ENCODE measurements at places on chromosomes 2 and 18.

DNA sequence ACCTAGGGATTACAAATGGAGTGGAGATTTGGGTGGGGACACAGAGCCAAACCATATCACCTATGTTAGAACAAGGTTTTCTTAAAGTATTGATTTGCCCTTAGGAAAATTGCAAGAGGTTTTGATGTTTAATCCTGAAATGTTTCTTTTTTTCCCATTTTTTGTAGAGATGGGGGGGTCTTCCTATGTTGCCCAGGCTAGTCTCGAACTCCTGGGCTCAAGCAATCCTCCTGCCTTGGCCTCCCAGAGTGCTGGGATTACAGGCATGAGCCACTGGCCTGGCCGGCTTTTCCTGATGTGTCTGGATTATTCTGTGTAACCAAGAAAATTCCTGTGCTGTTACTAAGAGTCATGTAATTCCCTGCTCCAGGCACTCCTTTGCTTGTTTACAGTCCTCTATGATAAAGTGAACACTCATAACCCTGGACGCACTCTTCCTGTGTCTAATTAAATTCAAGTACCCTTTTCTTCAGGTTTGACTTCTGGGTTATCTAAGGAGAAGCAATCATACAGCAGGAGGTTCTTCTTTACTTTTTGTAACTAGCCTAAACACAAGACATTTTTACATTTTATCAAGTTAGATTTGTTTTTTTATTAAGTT, 15.0 kb upstream of the CTDP1 start:
- DNase-seq, result no peak

DNA sequence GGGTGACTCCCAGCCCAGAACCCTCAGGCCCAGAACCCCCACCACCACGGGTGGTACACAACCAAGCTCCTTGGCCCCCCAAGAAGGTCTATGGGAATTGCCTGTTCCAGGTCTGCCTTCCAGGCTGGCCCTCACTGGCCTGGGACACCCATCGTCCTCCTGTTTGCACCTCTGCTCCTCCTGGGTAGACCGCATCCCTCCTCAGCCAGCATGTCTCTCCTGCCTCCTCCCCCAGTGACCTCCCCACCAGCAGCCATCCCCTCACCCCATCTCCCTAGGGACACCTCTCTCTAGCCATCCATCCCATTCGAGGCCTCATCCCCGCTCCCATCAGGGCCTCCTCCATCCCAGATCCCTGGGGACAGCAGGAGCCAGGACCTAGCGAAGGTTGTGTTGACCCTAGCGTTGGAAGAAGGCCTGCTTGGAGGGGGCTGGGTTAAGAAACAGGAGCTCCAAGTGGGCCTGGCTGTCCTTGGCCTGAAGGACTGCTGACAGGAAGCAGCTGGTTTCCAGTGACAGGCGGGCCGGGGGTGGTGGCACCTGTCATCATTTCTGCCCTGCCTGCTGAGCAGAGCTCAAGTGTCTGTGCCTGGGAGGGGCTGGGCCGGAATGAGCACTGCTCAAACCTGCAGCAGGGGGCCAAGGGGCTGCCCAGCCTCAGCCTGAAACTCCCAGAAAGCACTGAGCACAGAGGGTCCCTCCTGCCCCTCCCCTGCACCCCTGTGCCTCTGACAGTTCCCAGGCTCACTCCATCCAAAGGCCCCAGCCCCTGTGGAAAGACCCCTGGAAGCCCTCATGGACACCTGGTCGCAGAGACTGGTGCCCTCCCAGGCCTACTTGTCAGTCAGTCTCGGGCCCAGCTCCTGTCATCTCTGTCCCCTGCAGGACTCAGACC, 96.0 kb upstream of the OTOS start:
- DNase-seq, result no peak

GRCh38 chr2:129587426-129588064, 391.9 kb upstream of the RAB6C start:
- no peak for DNase-seq

DNA sequence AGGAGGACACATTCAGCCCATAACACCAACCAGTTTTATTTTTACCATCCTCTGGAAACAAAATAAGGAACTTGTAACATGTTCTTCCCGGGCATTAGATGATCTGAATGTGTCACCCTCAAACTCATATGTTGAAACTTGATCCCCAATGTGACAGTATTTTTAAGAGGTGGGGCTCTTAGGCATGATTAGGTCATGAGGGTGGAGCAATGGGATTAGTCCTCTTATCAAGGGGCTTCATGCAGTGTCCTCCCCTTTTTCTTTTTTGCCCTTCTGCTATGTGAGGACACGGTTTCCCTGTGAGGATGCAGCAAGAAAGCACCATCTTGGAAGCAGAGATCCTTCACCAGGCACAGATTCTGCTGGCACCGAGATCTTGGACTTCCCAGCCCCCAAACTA, 401.5 kb upstream of the TRIB2 start:
- no peak for DNase-seq

GRCh38 chr2:101710471-101711318, 13.2 kb downstream of the MAP4K4 start:
- DNase-seq, result no peak

DNA sequence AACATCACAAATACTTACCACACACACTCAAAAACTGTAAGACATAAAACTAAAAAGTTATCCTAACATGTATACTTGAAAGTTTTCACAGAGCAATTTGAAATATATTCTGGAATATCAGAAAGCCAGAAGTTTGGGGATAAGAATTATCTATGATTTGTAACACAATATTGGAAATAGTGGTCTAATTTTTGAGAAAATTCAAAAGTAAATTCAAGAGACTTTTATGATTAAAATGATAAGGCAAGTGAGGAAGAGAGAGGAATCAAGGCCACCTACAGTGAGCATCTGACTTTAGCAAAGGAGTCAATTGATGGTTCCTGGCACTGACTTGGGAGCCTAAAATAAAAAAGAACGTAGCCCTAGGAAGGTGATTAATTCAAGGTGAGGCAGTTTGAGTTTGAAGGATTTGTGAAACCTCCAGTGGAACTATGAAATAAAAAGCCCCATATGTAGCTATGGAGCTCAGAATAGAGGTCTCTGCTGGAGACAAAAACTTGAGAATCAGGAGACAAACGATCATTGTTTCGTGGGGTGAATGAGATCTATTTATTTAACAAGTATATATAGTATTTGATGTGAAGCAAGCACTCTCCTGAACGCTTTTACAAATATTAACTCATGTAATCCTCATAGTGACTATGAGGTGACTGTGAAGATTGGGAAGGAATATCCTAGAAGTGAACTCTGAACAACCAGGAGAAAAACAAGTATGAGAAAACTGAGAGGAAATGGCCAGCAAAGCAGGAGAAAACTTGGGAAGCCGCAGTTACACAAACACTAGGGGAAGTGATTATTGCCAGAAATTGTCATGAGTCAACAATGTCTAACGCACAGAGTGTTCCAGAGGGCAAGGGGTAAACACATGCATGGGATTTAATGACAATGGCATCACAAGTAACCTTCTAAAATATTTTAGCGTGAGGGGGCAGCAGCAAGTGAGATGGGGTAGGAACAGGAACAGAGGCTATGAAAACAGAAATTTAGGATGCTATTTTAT, 12.8 kb downstream of the TFPI start:
- DNase-seq, result no peak

DNA sequence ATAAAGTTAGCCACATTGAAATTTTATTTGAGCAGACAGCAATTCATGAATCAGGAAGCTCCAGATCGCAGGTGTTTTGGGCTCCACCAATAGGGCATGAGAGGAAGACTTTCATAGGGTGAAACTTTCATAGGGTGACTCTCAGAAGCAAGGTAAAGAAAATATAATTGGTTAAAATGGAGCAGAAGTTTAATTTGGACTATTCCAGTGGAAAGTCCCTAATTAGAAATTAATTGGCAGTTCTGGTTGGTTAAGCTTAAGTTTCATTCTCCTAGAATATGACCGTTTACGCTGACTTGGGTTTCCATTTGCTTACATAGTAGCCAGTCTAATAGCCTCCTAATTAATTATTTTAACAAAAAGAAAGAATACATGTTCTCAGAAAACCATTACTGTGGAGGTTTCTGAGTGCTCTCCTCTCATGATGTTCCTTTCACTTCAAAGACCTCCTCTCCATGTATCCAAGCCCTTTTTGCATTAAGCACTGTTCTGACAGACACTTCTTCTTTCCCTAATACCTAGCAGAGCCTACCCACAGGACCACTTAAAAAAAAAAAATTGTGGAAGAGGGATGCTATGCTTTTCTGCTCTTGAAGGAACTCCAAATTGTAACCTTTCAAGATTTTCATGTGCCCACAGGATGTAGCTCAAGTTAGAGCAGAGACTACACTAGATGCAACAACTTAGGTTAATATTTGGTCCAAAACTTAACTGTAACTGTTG, 99.1 kb downstream of the MREG start:
- DNase-seq, result no peak
